Sigmoid colon (tissue), 7 donors: ENCODE measurements at places on chromosomes 12 and 14.
A peak's percentile ranks its signal among the peaks of the same experiment; 100 is the strongest.

- peak; percentile 46 for DNase-seq
Measured at GRCh38 chr12:57618966-57619433, 7.8 kb downstream of the ARHGEF25 start.

- peak; percentile 12 for DNase-seq
Measured at GRCh38 chr12:2295941-2296461, 243.2 kb downstream of the CACNA1C start.

- DNase-seq: no peak
Measured at GRCh38 chr12:129877411-129877810, 26.4 kb downstream of the TMEM132D start.

- no peak for DNase-seq
Measured at GRCh38 chr12:112946236-112947000, 8.1 kb downstream of the OAS3 start.

DNA sequence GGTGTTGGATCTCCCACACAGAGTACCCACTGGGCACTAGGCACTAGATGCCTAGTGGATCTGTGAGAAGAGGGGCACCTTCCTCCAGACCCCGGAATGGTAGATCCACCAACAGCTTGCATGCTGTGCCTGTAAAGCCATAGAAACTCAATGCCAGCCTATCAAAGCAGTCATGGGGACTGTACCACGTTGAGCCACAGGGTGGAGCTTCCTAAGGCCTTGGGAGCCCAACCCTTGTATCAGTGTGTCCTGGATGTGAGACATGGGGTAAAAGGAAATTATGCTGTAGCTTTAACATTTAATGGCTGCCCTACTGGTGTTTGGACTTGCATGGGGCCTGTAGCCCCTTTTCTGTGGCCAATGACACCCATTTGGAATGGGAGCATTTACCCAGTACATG, 1024.9 kb downstream of the TMEM121 start:
- no peak for DNase-seq

DNA sequence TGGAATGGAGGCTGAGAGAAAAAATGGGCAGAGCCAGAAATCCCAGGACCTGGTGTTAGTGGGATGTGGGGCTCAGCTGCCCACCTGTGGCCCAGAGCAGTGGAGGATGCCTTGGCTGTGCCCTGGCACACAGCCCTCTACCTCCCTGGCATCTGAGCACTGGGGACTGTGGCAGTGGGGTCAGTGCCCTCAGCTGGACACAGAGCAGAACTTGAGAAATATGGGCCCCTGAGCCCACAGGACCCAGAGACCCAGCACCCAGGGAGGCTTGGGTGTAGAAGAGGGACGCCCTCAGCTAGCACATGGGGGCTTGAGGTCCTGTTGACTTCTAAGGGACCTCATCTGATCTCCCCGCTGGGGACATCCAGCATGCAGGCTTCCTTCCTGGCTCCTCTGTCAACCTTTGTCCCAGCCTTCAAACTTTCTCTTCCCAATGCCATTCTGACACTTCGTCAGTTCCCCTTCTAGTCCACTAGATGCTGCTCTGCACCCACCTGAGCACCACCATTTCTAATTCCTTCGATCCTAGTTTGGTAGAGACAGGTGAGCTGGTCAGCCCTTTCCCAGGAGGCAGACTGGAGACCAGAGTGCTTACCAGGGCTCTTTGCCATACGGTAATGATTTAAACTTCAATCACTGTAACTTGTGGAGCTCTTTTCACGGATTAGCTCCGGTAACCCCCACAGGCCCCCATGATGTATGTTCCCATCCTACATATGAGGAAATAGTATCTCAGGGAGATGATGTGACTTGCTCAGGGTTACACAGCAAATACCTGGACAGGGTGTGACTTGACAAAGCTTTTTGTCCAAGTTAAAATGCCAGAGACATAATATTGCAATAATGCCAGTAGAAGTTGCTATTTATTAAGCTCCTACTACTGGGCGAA, 143.7 kb downstream of the ASCL4 start:
- no peak for DNase-seq

DNA sequence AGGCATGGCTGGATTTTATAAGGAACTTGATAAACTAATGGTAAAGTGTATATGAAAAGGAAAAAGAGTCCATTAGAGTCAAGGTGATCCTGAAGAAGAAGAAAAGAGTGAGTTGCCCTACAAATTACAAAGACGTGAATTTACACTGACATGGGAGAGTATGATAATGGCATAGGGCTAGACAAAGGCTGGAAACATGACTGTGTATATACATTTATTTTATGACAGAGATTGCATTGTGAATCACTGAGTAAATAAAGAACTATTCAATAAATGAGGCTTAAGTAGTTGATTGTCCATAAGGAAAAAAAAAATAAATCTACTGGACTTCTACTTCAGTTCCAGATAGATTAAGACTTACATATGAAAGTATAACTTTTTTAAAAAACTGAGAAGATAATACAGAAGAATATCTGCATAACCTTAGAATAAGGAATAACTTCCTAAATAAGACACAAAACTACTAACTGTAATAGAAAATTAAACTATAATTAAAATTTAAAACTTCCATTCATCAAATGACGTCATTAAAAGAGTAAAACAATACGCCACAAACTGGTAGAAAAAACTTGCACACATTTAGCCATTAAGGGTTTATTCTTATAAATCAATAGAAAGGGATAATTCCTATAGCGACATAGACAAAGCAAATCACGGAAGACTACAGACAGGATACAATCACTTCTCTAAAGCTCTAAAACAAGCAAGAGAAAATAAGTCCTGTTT, 278.5 kb downstream of the NOVA1 start:
- no peak for DNase-seq

DNA sequence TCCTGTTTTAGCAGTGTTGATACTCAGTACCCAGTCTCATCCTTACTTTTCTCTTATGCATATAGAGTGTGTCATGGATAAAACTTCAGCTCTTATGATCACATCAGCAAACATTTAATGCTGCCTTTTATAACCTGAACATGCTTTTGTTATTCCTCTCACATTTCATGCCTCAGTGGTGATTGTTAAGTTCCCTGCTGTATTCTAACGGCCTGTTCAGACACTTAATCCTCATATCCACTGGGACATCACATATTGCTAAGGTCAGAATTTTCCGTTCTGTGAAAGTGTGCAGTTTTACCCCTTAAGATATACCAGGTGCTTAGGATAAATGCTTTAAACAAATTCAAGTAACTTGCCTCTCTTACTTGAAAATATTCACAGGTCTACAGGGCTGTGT, 268.7 kb upstream of the SEL1L start:
- no peak for DNase-seq

- DNase-seq: no peak
Measured at GRCh38 chr14:29355331-29355730, 572.3 kb downstream of the PRKD1 start.

- no peak for DNase-seq
Measured at GRCh38 chr14:64388533-64389285, 556 bp downstream of the MTHFD1 start.

- DNase-seq: peak; percentile 90
Measured at GRCh38 chr12:109264095-109264942, 44.8 kb downstream of the FOXN4 start.

GRCh38 chr12:114447274-114447716, 41.4 kb upstream of the TBX5 start:
- no peak for DNase-seq

DNA sequence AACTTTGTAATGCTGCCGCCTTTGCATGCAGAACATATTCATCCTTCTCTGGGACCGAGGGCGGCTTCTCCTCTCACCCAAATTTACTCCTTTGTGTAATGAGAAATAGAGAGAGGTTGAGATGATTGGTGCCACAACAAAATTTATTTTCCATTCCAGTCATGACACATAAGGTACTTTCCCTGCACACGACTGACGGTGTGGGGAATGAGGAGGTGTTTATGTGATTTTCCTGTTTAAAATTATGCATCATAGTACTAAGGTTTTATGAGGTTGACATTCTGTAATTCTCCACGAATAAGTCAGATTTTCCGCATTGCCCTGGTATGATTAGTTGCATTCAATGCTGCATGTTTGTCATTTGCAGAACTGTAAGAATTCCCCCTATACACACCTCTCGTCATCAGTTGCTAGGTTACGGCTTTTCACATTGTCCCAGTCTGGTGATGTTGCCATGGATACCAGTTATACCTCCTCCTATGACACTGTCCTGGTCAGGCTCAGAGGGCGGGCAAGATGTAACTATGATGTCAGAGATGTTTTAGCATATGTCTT, 23.1 kb downstream of the BICDL1 start:
- no peak for DNase-seq

DNA sequence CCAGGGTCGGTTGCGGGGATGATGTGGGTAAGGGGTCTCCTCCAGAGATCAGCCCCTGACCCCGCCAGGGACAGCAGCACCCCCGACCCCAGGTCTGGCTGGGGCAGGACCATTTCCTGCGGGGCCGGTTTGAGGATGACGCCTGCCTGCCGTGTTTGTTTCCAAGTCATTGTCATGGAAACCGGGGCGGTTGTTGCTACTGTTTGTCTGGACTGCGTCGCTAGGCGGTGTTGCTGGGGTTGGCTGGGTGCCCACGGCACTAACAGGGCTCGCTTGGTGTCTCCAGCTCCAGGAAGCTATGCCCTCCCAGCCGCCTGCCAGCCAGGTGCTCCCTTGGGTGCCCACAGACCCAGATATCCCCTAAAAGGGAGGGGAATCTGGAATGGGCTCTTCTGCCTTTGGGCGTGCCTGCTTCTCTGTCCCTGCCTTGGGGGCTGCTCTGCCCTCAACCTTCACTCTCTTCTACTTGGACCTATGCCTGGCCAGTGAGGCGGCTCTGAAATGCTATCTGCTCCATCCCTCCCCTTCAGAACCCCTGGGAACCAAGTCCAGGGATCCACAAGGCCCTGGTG, 4.7 kb upstream of the CRIP1 start:
- DNase-seq: peak; percentile 97

DNA sequence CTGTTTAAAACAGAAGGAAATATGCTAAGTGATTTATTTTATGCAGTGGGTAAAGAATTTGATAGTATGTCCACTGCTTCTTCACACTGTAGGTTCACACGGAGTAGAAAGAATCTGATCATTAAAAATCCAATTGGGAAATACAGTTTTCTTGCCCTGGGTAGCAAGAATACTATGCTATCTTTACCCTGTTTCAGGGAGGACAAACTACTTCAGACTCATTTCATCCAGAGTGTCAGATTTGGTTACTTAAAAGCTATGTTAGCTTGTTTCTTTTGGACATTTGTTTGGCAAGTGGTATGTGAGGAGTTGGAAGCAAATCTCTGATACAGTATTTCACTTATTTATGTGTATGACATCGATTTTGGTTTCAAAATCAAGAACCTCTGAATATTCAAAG, 4.3 kb downstream of the FRS2 start:
- no peak for DNase-seq

GRCh38 chr12:80293759-80294158, 150.3 kb upstream of the PTPRQ start:
- no peak for DNase-seq

- no peak for DNase-seq
Measured at GRCh38 chr14:31935391-31935790, 141.7 kb upstream of the ARHGAP5 start.

GRCh38 chr12:107780298-107780697, 5.8 kb downstream of the ASCL4 start:
- no peak for DNase-seq

GRCh38 chr12:57196439-57196838, 20.2 kb upstream of the NXPH4 start:
- no peak for DNase-seq

DNA sequence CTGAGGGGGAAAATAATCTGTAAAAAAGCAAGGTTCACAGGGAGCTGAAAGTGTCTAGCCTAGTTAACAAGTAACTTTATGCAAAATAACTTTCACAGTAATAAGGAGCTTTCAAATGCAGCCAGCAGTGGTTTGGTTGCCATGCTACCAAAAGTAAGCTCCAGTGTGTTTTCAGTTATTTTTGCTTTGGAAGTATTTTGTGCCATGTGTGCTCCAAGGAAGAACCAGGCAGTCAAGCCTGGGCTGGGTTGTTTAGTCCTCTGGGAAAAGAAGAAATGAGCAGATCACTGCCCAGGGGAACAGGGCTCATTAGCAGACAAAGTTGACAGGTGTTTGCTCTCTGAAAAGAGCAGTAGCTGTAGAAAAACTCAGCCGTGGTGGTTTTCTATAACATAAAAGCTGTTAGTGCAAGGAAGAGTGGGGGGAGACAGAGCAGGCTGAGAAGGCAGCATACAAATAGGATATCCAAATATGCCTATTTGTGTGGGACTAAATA, 92.8 kb upstream of the TMTC2 start:
- DNase-seq: no peak

GRCh38 chr12:109687250-109687649, 26.4 kb upstream of the FAM222A start:
- DNase-seq: no peak

GRCh38 chr12:113823016-113823415, 143.1 kb downstream of the RBM19 start:
- DNase-seq: no peak

DNA sequence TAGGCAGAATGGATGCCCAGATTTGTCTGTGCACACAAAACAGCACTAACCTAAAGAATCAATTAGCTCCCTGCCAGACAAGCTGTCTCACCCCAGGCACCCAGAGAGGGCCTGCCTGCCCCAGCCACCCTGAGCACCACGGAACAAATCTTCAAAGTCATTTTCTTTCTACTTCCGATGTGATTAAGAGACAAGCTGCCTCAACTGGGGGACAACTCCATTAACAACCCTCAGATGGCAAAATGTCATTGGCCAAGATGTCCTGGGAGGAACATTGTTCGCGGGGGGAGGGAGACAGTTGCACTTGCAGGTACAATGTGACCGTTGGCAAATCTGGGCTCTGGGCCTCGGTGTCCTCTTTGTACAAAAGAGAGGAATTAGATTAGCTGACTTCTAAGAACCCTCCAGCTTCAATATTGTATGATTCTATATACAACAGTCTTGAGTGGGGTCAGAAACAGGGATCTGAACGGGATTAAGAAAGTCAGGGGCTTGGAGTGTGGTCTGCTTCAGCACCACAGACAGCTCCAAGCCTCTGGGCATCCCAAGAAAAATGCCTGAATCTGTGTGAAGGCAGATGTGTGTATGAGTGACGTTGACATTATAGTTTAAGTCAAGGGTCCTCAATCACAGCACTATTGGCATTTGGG, 42.8 kb upstream of the CMKLR1 start:
- DNase-seq: no peak

DNA sequence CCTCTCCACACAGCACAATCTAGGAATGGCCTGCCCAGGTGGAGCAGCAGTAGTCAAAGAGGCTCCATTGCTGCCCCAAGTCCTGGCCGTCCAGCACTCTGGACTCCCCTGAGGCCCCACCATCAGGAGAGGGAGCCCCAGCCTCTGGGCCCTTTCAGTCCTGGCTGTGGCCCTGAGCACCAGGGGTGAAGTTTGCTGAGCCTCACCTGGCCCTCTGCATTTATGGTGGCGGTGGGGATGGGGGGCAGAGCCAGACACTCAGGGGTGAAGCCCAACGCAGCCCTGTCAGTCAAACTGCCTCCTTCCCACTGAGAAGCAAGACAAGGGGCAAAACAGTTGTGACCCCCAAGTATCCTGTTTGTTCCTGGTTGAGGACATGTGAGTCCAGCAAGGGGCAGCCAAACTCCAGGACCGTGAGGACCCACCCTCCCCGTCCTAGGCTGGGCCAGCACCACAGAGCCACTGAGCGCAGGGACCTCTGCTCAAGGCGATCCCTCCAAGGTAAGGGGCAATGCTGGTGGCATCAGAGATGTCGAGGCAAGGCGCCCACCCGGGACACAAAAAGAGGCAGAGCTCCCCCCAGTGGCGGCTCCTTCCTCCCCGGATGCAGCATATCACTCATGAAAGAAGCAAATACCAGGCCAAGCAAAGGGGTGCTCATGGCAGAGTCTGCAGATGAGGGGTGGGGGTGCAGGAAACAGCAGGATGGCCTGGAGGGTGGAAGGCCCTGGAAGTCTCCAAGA, 4.8 kb upstream of the AMN start:
- DNase-seq: no peak

GRCh38 chr12:25997201-25997963, 38.9 kb downstream of the RASSF8 start:
- no peak for DNase-seq
